ENCODE measurements at places on chromosomes 16 and 17.
A peak's percentile ranks its signal among the peaks of the same experiment; 100 is the strongest.

- DNase-seq: no peak
These were observed 812 bp upstream of the MYOCD start for GRCh38 chr17:12664894-12665262.

DNA sequence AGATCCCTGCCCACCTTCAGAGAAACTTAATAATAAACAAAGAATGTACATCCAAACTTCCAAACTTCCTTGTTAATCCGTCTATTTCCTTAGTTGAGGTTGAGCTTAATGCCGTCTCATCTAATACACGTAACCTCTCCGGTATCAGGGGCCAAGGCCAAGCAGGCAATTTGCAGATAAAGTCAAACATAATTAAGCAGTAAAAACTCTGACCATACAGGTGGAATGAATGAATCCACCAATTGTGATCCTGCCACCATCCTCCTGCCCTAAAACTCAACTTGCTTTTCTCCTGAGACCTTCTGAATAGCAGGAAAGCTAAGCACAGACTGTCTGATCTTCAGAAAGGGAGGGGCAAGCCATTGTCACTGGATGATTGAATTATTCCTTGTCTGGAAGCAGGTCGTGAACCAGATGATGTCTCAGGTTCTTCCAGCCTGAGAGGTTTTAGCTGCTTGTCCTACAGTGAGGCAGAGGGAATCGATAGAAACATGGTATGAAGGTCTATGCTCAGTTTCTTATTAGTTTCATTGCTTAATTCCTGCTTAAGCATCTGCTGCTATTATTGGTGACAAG, 1111.8 kb upstream of the EEF2KMT start:
- DNase-seq: no peak

GRCh38 chr16:90083139-90083538, 6.0 kb upstream of the PRDM7 start:
- no peak for DNase-seq

DNA sequence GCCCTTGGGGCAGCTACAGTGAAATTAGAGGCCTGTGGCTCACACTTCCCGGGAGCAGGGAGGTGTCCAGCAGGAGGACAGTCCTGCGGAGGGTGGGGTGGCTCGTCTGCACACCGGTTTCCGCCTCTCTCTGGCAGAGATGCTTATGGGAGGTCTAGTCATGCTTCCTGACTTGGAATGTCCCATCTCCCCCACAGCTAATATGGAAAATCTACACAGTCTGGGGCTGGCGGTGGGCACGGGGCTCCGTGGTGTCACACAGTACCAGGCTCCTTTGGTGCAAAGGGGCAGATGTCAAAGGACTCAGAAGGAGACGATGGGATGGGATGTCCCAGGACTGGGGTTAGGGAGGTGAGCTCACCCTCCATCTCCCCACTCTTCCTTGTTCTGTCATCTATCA, 44.1 kb upstream of the DOC2B start:
- DNase-seq: no peak

DNA sequence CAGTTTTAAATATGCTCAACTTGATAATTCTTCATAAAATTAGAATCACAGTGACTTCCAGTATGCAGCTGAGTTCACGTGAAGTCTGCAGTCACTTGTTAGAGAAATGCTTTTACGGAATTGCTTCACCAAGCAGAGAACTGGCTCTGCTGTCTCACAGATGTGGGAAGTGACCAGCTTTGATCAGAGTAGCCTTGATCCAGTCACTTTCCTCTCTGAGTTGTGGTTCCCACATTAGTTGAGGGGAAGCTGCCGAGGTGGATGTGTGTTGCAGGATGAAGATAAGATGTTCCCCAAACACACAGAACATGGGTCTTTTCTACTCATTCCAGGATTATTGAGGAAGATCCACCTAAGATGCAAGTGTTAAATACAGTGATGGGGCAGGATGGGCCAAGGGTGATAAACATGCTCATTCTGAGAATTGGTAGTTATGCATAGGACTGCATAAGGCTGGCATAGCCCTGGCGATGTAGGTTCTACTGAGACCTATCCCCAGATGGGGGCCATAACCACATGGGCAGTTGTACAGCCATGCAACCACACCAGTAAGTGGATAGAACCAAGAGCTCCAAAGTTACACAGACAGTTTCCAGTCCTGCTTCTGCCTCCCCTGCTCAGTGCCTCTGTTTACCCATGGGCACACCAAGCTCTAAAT, 168.9 kb upstream of the MAF start:
- DNase-seq: no peak

DNA sequence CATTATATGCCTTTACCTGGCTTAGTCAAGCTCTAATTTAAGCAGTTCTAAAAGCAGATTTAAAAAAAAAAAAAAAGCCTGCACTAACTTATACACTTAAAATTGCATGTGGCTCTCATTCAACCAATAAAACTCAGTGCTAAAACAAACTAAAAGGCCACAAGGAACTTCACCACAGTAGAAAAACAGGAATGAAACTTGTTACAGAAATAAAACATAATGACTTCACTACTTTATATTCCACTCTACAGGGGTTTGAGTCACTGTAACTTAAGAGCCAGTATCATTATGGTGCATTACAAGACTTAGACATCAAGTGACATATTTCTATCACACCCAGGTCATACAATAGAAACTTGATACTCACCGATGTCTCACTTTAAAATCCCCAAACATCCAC, 11.1 kb downstream of the CA10 start:
- no peak for DNase-seq

DNA sequence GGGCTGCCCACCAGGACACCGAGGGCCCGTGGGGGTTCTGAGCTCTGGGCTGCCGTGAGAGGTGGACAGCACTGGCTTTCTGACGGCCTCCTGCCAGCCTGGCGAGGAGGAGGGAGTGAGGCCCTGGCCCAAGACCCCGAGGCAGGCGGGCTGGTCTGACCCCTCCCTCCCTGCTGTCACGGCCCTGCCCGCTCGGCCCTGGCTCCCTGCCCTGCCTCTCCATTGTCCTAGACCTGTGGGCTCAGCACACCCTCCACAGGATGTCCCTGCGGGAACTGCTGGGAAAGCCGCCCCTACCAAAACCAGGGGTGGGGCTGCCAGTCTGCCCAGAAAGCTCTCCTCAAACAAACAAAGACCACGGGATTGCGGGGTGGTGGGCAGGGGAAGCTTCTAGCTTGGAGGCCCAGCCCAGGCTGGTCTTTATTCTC, 20.7 kb downstream of the SPNS2 start:
- peak; percentile 73 for DNase-seq

GRCh38 chr17:80263253-80264204, 2.9 kb downstream of the RNF213 start:
- peak; percentile 86 for DNase-seq

DNA sequence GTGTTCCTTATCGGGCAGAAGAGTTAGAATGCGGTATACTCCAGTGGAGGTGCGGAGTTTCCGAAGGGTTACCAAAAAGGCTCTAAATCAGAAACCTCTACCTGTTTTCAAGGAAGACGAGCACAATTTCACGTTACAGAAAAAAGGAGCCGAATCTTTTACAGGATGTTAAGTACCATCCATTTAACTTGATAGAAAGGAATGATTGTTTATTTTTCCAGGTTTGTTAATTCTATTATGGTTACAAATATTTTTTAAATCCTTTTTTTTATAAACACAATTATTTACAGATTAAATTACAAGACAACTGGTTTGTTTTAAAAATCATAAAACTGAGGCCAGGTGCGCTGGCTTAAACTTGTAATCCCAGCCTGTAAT, 18.2 kb downstream of the ZNF213 start:
- DNase-seq: no peak

GRCh38 chr17:41212524-41213169, 13.8 kb upstream of the KRTAP9-2 start:
- no peak for DNase-seq

- DNase-seq: no peak
These were observed 2.1 kb downstream of the KCNAB3 start for GRCh38 chr17:7927596-7927995.

DNA sequence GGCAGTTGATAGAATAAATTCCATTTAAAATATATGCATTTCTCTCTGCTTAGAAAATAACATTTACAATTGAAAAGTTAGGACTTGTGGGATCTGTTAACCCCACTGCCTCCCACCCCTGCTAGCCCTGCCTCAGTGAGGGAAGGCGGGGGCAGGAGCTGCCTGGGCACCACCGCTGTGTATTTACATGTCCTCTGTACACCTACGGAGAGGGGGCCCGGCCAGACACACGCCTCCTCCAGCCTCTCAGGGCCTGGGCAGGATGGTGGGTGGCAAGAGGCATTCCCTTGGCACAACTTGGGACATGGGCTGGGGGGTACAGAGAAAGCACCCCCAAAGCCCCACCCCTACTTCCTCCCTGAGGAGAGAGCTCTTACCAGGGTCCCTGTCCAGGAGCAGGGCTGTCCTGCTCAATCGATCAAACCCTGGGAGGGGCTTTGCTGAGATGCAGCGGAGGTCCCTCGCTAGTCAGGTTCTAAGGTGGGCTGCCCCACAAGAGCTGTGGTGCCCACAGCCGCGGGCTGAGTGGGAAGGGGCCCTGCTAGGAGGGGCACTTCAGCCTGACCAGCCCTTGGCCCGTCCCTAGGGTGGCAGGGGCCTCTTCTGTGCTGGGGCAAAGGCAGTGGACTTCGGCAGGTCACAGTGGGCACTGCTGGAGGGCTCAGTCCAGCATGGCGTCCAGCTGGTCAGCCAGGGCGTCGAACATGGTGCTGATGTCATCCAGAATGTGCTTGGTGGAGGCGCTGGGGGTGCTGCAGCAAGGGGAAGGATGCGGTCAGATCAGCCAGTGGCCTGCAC, 14.7 kb downstream of the CASKIN2 start:
- DNase-seq: no peak

DNA sequence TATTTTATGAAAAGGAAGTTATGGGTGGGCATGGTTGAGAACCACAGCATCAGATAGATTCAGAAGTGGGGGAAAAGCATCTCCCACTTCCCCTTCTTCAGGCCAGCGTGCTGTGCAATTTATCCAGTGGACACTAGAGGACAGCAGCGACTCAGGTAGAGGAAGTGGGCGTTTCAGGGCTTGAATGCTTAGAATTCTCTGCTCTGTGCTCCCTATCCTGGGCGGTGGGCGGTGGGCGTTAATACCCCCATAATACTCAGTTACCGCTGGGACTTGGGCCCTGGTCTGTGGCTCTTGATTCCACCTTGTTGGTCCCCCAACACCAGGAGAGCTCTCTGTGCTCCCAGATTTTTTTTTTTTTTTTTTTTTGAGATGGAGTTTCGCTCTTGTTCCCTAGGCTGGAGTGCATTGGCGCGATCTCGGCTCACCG, 3.7 kb upstream of the LYZL6 start:
- DNase-seq: peak; percentile 51

GRCh38 chr17:61221597-61222471, 177.8 kb upstream of the TBX2 start:
- DNase-seq: no peak

DNA sequence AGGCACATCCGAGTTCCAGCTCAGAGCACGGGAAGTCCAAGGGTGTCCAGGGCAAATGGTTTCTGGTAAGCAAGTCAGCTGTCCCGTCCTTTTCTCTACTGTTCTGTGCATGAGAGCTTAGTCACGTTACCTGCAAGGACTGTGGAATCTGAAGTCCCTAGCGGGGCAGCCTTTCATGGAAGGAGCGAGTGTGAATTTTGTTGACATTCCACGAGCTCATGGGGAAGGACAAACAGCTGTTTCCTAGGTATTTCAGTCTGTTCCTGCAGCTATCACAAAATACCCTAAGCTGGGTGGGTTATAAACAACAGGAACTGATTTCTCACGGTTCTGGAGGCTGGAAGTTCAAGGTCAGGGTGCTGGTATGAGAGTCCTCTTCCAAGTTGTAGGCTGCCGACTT, 109.2 kb downstream of the SDR42E1 start:
- DNase-seq: peak; percentile 98

DNA sequence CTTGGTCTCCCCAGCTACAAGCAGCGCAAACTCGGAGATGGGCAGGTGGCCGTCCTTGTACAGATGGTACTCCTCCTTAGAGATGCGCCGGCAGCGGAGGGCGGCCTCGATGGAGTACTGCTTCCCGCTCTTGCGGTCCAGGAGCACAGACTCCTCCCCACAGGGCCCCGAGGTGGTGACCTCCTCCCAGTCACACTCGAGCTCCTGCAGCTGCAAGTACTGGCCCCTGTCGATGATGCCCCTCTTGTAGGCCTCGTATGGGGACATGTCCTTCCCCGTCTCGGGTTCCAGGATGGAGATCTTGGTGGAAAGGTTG, 7.2 kb downstream of the CDK3 start:
- DNase-seq: no peak

DNA sequence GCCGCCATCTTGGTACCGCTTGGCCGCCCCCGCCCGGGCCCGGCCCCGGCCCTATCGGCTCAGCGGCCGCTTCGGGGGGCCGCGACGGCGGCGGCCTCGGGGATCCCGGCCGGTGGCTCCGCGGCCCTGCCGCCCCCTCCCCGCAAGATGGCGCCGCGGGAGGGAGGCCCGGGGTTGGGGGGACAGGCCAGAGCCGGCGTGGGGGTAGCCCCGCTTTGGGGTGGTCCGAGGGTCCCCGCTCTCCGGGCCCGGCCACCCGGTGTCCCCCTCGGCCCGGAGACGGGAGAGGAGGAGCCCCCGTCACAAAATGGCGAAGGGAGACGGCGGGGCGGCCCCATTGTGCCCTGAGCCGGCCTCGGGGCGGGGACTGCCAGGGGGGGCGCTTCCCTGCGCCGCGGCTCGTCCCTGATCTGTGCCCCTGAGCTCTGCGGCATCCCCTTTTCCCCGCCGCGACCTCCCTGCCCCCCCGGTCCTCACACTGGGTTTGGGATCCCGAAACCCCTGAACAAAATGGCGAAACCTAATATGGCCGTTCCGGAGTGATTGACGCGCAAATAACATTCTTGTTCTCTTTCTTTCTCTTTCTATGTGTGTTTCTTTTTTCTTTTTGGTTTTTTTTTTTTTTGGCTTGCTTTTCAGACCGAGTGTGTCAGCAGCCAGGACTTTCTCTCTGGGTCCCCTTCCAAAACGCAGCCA, 986 bp downstream of the HAPSTR1 start:
- DNase-seq: peak; percentile 31

DNA sequence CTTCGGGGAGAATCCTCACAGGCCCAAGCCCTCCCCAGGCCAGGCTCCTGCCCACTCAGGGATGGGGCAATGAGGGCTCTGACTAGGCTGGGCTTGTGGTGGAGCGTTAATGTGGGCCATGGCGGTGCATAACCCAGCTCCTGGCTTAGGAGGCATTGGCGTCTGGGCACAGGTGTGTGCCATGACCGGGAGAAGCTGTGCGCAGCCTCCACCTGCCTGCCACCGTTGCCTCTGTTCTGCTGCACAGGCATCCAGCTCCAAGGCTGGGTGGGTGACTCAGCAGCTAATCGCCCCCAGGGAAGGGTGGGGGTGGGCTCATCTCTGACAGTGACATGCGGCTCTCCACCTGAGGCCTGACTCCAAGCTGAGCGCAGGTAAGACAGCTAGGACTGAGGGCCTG, 3.5 kb upstream of the ARHGAP27 start:
- no peak for DNase-seq

DNA sequence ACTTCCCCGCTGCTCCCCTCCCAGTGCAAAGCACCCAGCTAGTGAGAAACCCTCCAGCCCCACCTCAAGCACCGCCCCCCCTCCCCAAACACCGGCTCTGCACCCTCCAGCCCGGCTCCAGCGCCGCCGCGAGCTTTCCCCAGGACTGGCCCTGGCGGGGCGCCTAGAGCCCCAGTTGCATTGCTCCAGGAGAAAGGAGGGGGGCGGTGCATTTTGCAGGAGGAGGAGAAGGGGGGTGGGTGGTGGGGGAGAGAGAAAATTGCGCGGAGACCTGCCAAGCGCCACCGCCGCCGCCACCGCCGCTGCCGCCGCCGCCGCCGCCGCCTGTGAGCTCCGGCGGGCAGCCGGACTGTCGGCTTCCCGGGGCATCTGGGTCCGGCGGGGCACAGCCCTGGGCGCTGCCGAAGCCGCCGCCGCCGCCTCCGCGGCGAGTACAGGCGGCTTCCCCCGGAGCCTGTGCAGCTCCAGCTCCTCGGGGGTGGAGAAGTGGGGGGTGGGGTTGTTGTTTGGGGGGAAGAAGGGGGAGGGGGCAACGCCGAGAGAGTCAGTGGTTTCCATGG, 333 bp upstream of the NOG start:
- DNase-seq: peak; percentile 13

All from endothelial cell of umbilical vein (primary cell).